NCI-H2171 treated with DMSO at 0.1 percent for 48 hours (cell line): ENCODE measurements at places on chromosomes 2 and 18.

DNA sequence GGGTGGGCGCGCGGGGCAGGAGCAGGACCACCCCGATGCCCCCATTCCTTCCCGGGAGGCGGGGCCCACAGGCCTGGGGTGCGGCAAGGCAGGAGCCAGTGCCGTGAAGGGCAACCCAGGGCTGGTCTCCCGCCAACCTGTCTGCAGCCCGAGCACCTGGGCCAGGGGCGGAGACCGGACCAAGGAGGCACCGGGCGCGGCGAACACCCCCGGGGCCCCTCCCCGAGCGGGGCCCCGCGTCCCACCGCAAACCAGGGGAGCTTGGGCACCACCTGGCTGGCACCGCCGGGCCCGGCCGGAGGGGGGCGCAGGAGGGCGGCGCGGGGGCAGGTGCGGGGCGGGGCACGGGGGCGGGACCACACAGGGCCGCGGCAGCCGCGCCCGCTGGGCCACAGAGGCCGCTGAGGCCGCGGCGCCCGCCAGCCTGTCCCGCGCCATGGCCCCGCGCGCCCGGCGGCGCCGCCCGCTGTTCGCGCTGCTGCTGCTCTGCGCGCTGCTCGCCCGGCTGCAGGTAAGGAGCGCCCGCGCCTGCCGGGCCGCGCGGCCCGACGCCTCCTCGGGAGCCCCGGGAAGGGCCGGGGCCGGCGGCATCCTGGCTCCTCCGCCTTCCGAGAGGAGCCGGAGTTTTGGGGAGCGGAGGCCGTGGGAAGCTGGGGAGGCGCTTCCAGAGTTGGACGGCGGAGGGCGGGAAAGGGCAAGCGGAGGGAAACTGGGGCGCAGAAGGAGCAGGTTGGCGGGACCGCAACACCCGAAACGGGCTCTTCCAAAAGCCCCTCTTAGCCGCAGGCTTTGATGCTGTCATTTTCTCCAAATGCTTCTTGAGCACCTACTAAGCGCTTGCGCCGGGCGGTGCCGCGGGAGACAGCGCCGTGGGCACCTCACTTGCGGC lies at the start of gene TNFRSF11A:
Gene TNFRSF11A (plus strand): TSS at position 394 of the 889 bp plus-strand sequence. CDS start 43 bp downstream, at position 437.
- peak; percentile 67 for DNase-seq

DNA sequence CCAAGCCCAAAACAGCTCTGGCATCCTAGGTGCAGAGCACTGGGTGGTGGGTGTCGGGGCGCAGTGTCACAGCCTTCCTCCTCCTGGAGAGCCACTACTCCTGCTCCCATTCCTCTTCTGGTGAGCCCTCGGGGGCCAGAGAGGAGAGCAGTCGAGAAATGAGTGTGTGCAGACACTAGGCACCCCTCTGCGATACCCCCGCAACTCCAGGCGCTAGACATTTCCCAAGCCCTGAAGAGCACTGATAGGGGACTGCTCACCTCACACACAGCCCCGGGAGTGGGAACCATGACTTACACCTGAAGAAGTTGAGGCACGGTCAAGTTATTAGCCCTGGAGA lies 54.2 kb downstream of the FAM168B start:
- no peak for DNase-seq

DNA sequence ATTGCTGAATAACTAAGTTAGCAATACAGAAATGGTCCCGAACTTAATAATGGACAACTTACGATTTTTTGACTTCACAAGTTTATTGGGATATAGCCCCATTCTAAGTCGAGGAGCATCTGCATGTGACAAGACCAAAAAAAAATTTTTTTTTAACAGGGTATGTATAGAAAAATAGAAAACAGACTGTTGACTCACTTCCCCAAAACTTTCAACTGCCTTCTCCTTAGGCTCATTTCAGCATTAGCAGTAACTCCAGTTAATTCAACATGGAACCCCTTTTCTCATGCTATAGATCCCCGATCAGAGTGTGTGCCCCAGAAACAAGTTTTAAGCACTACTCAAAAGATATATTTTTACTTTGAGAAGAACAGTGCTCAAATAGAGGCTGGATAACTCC lies 5.4 kb downstream of the CD302 start:
- DNase-seq, result no peak

GRCh38 chr18:13540477-13541182 lies 185.7 kb downstream of the FAM210A start:
- DNase-seq, result no peak

DNA sequence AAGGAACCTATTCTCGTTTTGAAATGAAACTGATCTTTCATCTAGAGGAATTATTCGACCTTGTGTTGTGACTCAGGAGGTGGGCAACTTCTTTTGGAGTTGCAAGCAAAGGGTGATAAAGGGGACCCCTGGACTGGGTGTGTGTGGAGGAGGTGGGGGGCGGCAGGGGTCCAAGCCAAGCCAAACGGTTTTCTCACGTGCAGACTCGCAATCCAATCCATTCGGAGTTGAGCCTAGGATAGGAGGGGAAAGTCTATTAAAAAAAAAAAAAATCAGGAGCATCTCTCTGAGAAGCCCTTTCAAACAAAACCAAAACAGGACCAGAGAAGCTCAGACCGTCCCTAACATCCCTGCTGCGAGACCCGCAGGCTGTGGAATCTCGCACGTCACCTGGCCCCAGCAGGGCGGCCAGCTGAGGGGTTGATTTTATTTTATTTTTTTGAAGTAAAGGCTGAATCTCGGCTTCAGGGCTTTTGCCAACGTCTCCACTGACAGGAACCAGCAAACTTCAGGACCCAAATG lies 3.7 kb upstream of the ZEB2 start:
- DNase-seq, result peak; percentile 56

DNA sequence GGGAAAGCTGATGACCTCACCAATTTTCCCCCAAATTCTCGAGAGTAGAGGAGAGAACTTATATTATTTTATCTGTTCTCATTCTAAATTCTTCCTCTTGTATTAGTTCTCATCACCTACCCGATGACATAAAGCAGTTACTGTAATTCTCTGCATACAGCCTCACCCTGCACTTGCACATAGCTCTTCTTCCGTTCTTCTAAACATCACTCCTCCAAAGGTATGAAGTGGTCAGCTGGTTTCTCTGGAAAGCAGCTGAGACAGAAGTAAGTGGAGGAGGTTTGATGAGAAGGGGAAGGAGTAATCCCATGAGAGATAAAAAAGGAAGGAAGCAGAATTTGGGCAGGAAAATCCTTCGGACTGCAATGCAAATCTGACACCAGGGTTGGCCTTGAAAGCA lies 39.0 kb downstream of the FBXO48 start:
- no peak for DNase-seq
